Esophagus mucosa (tissue), 1 donor: ENCODE measurements at places on chromosomes 12 and 14.

- no peak for ATAC-seq
Measured at GRCh38 chr12:20549108-20549719, 145.9 kb upstream of the SLCO1C1 start.

DNA sequence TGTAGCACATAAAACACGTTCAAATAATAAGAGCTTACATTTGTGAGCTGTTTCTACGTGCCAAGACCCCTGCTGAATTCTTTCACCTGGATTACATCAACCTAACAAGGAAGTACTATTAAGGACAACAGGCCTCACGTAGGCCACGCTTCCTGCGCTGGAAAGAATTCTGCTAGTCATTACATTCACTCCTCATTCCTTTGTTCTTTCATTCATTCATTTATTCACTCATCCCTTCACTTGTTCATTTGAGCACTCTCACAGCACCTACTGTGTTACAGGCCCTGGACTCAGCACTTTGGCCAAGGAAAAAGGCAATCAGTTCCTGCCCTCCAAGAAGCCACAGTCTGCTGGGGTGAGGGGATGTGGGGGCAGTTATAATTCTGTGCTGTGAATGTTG, 28.2 kb downstream of the TESC start:
- ATAC-seq = no peak

GRCh38 chr14:75702616-75703261, 41.7 kb downstream of the TTLL5 start:
- ATAC-seq = no peak

DNA sequence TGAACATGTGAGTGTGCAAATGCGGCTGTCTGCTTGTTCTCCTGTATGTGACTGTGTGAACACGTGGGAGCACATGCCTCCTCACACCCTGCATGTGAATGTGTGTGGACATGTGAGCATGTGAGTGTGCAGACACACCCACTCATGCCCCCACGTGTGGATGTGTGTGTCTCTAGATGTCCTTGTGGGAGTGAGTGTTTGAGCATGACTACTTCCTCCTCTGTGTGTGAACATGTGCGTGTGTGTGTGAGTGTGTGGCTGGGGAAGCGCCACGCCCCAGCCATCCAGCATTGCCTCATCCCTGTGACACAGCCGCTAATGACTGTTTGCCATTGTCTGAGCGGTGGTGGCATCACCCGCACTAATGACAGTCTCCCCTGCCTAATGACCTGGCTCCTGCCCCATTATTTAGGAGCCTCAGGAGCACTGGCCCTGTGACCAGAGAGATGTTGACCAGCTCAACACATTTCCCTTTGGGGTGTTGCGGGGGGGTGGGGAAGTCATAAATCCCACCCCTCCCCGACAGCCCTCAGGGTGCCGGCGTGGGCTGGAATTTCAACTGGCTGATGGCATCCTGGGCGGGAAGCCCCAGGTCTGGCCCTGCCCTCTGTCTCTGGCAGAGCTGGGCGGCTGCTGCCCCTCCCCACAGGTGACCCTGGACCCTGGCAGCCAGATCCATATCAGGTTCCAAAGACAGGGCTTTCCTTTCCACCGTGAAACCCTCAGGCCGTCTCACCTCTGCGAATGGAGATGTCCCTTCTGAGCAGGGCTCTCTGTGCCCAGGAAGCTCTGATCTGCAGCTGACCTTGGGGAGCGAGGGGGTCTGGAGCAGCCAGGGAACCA, 11.5 kb upstream of the KRT80 start:
- peak; percentile 85 for ATAC-seq

DNA sequence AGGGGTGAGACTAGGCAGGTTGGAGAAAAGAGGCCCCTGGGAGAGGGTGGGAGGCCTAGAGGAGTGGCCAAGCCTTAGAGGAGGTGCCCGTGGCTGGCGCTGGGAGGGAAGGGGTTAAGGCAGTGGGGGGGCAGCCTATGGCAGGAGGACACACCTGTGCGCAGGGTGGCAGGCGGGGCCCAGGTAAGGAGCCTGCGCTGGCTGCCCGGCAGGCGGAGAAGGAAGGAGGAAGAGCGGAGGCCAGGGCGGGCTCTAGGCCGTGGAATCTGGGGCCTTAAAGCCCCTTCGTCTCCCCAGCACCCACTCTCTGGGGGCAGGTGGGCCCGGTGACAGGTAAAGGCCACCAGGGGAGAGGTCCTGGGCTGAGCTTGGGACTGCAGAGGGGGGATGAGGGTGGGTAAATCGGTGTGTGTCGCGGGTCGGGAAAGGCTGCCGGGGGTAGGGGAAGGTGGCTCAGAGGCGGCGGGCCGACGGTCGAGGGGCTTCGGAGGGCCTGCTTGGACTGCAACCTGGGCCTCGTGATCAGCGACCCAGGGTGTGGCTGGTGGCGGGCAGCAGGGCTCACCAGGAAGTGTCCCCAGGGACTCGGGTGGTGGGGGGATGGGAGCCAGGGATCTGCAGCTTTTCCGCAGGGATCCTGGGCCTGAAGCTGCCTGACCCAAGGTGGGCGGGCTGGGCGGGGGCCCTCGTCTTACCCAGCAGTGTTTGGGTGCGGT, 7.3 kb downstream of the PHB2 start:
- ATAC-seq = peak; percentile 85

GRCh38 chr12:113322343-113322742, 12.6 kb downstream of the SLC8B1 start:
- ATAC-seq = peak; percentile 82

GRCh38 chr14:70872678-70873020, 34.6 kb upstream of the PCNX1 start:
- ATAC-seq = no peak

DNA sequence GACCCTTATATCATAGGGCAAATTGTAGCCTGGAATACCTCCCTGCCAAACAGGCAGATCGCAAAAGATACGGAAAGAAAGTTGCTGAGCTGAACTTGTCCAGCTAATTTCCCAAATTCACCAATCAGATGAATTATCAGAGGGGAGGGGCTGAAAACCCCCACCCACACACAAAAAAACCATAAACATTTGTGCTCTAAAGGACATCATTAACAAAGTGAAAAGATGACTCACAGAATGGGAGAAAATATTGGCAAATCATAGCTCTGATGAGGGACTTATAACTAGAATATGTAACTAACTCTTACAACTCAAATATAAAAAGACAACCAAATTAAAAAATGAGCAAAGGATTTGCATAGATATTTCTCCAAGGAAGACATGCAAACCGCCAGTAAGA, 36.3 kb downstream of the PTHLH start:
- no peak for ATAC-seq

- no peak for ATAC-seq
Measured at GRCh38 chr12:24864796-24865125, 84.1 kb downstream of the BCAT1 start.

DNA sequence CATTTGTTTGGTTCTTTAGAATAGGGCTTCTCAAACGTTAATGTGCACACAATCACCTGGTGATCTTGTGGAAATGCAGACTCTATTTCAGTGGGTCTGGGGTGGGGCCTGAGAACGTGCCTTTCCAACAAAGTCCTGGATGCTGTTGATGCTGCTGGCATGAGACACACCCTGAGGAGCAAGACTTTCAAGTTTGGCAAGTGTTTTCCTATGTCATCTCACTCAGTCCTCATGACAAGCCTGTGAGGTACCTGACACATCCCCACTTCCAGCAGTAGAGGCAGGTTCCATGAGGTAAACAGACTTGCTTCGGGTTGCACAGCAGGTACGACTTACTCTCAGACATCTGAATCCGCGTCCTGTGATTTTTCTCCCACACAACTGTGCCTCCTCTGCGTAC, 147.1 kb downstream of the MYRFL start:
- ATAC-seq = peak; percentile 99

- no peak for ATAC-seq
Measured at GRCh38 chr12:48824112-48824511, 5.8 kb downstream of the CACNB3 start.

GRCh38 chr12:97977870-97978405, 515.3 kb downstream of the RMST start:
- ATAC-seq = no peak

DNA sequence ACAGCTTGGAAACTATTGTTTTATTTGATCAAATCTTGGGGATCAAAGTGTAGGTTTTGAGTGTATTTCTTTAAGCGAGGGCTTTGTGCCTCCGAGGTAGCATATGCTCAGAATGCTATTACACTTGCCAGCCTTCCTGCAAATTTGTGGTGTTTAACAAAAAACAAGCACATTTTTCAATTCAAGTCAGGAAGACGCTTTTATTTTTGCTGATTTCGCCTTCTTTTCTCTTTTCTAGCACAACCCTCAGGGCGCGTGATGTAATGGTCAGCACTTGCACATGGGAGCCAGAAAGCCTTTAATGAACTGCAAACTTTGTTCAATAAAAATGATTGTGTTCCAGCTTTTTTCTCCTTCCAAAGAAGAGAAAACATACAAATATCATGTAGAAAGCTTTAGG, 466.5 kb downstream of the PRKD1 start:
- ATAC-seq = no peak

GRCh38 chr12:107912421-107913004, 138.0 kb downstream of the ASCL4 start:
- peak; percentile 82 for ATAC-seq

GRCh38 chr12:10453156-10453555, at the start of gene KLRC1:
TSS of gene KLRC1 (minus strand) at chr12:10453377. CDS start at chr12:10451156, 2,221 bp downstream.
- ATAC-seq = peak; percentile 36

DNA sequence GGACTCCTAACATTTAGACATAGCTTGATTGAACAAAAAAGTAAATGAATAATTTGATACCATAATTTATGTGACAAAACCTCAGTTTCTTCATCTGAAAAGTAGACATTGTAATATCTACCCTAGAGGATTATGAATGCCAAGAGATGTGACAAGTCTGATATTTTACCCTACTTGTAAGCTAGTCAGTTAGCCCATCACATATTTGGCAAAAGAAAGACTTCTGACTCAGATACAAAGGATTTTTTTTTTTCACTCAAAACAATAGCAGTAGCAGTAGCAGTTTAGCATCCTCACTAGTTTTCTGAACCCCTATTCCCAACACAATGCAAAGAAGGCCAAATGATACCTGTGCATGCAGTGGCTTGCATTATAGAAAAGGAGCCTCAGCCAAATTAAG, 377.3 kb upstream of the E2F7 start:
- no peak for ATAC-seq

DNA sequence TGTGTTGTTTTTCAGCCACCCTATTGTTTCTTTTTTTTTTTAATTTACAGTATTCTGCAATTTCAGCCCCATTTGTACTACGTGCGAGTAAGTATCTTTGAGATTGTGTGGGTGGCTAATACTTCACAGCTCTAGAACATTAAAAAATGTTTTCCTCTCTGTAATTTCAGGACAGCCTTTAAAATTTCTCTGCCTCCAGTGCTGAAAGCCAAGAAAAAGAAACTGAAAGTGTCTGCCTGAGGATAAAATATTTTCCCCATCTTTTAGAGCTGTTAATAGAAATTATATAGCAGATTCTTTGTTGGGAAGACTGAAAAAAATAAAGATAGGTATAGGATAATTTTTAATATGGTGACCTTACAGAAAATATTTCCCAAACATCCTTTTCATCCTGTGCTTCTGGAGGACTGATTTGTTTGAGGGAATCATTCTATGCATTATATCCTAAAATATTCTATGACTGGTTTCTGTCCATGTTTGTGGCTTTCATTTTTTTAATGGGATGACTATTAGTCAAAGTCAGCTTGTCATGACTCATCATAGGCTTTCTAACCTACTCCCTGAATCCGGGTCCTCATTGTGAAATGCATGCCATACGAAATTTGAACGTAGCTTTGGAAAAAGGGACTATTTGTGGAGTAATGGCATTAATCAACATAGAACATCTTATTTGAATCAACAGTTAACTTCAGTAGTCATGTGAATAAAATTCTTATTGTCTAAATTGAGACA, 10.8 kb upstream of the TCTN2 start:
- ATAC-seq = peak; percentile 82

DNA sequence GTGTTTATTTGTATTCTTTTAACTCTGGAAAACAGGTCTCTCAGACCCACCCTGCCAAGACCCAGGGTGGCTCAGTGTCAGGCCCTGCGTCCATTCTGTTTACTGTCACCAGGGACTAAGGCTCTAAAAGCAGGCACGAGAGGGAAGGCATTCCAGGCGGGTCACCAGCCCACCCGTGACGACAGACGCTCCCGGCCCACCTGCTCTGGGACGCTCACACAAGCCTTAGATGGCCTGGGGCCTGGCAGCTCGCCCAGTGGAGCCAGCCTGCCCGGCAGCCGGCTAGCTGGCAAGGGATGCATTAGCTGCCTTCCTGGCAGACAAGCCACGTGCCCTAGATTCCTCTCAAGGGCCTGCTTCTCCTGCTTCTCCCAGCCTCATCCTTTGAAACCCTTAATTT, 9.2 kb upstream of the NUAK1 start:
- ATAC-seq = no peak
